ENCODE measurements at places on chromosomes 4 and X.

- no peak for DNase-seq
Observed at GRCh38 chr4:143424276-143424675, 87.6 kb downstream of the GAB1 start.

DNA sequence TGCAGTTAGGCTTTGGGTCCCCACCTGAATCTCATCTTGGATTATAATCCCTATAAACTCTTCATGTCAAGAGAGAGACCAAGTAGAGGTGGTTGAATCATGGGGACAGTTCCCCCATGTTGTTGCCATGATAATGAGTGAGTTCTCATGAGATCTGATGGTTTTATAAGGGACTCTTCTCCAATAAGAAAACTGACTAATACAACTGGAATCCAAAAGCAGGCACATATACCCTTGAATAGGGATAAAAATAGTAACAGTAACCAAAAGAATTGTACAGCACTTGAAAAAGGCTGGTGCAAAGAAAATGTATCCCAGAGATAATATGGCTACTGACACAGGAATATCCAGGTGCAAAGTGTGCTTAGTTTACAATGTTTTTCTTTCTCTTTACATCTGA, 351.5 kb upstream of the MAD2L1 start:
- no peak for DNase-seq

GRCh38 chr4:71635139-71635748, 148.6 kb downstream of the GC start:
- DNase-seq: no peak

GRCh38 chr4:1646690-1647089, 37.4 kb downstream of the FAM53A start:
- DNase-seq: no peak

DNA sequence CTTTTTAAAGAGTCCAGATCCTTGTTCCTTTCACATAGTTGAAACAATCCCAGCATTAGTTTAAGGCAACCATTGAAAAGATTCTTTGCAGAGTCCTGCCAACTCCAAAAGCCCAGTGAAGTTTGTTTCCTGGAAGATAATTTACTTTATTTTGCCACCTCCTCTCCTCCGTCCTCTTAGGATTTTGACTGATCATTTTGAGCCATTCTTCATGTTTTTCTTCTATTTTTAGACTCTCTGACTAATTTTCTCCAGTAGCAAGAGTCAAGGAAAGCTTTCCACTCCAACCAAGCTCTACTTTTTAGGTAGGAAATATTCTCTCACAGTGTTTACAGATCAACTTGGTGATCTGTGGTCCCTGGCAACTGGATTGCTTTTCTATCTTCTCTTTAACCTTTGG, 10.3 kb downstream of the NCBP2L start:
- no peak for DNase-seq

DNA sequence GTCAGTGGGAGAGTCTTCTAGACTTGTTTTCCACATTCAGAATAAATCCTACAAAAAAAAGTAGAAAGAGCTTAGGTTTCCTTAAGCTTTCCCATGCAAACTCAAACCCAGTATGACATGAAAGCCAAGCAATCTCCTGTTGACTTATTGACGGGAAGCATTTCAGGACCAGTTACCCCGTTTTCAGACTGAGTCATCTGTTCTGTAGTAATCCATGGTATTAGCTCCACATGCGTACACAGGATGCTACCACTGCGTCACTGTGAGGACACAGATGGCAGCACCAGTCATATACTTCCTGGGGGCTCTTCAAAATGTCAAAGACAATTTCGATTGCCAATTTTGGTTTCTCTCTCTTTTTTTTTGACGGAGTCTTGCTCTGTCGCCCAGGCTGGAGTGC, 224.9 kb upstream of the MAD2L1 start:
- DNase-seq: no peak

- no peak for DNase-seq
Observed at GRCh38 chrX:74178536-74178935, 125.4 kb upstream of the ZCCHC13 start.

GRCh38 chrX:97524340-97524739, 640.6 kb downstream of the RPA4 start:
- no peak for DNase-seq
